ENCODE measurements at places on chromosomes 11 and 22. TPM values are rescaled to one million over a fixed set of nuclear protein-coding genes. Genes with fewer than 3 reads are reported as not detected.

GRCh38 chr11:100232006-100232405 lies 455.1 kb upstream of the ARHGAP42 start:
- no peak overlapping the region for H3K4me3 ChIP-seq
- H3K36me3 ChIP-seq: no peaks in the 10 kb centered on the region

DNA sequence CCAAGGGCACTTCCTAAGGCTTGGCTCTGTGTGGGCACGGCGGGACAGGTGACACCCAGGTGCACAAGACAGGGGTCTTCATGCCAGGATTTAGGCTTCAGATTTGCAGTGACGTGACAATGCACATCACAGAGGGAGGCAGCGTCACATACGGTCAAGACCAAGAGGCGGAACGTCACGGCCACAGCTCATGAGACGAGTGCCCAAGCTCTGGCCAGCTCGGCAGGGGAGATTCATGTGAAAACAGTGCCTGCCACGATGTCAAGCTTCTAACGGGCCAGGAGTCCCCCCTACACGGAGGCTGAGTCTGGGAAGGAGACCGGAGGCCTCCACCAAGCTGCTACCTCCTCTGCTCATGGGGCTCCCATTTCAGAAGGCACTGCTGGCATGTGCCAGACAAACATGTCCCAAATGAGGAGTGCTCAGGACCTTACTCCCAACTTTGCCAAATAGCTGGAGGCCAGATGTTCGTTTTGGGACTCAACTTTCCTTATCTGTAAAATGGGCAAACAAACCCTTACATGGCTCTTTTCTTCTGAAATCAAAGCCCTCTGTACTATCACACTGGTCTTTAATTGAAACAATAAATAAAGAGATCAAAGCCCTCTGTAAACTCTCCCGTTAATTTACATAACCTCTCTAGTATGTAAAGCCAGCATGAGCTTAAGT lies 16.6 kb downstream of the VPS37C start:
- H3K27me3 ChIP-seq: no peaks in the 10 kb centered on the region
- peaks cover 32% of the 10 kb centered on the region for H3K4me1 ChIP-seq
- no peak for DNase-seq
- H3K36me3 ChIP-seq: no peaks in the 10 kb centered on the region
- H3K4me3 ChIP-seq: no peak overlapping the region

The UPK2 gene
- not detected for total RNA-seq

DNA sequence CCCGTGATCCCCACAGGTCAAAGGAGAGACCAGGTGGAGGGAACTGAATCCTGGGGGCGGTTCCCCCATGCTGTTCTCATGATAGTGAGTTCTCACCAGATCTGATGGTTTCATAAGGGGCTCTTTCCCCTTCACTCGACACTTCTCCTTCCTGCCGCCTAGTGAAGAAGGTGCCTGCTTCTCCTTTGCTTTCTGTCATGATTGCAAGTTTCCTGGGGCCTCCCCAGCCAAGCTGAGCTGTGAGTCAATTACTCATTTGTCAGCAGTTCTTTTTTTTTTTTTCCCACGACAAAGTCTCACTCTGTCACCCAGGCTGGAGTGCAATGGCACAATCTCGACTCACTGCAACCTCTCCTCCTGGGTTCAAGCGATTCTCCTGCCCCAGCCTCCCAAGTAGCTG lies 1530.4 kb downstream of the BRD1 start:
- no peaks in the 10 kb centered on the region for H3K4me1 ChIP-seq
- no peaks in the 10 kb centered on the region for H3K36me3 ChIP-seq
- H3K27me3 ChIP-seq: no peaks in the 10 kb centered on the region
- DNase-seq: no peak
- H3K27ac ChIP-seq: no peak overlapping the region

DNA sequence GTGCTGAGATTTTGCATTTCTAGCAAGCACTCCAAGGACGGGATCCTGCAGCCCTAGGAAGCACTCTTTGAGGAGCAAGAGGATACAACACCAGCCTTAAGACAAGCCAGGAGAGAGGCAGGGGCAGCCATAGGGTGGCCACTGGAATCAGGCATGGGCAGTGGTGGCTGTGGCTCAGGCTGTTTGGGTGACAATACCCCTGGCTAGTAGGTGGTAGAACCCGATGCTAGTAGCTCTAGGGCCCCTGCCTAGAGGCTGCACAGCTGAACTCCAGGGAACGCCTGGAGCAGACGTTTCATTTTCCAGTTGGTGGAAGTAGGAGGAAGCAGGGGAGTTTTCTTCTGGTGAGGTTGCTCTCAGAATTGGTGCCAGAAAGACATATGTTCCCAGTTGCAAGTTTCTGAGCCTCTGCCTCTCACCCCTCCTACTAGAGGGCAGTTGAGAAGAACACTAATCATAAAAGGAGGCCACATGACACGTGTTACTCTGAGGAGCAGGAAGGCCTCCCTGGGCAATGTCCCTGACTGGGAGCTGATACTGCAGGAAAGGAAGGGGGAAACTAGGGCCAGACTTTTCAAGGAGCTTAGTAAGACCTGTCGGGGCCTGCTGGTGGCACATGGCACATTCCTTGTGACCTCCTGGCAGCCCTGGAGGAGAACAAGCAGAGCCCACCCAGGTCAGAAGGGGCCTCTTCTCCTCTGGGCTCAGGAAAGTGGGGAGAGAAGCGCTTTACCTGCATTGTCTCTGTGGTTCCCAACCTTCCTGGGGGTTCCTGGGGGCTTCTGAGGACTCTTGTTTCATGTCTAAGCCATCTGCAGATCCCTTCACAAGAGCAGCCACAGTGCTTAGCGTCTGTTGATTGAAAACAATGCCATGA lies 56.6 kb upstream of the DRD2 start:
- no peaks in the 10 kb centered on the region for H3K36me3 ChIP-seq
- no peak for DNase-seq
- H3K27me3 ChIP-seq: no peaks in the 10 kb centered on the region
- H3K4me3 ChIP-seq: no peak overlapping the region
- H3K4me1 ChIP-seq: no peaks in the 10 kb centered on the region

GRCh38 chr11:100731471-100731870 lies 44.4 kb downstream of the ARHGAP42 start:
- H3K4me1 ChIP-seq: peaks cover 17% of the 10 kb centered on the region
- H3K27ac ChIP-seq: no peak overlapping the region
- no peaks in the 10 kb centered on the region for H3K36me3 ChIP-seq
- H3K4me3 ChIP-seq: no peak overlapping the region
- no peaks in the 10 kb centered on the region for H3K27me3 ChIP-seq

Data from right atrium auricular region (tissue), 2 donors.